ENCODE measurements at places on chromosomes 7 and 10.

- no peak for DNase-seq
These were observed 79.3 kb upstream of the ST8SIA6 start for GRCh38 chr10:17533731-17534130.

DNA sequence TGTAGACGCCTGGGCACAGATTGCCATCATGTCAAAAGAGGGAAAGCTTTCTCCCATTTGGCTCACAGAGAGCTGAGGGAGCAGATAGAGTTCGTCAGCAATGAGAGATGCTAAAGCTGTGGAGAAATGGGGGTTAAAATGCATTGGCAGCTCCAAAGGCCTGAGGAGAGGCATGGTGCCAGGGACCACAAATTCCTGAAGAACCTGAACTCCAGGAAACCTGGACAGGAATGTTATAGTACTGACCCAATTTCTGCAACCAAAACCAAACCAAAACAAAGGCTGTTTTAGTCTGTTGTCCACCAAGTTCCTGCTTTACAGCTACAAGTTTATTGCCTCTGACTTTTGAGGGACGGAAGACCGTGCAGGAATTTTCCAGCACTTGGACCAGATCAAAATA lies 575.7 kb downstream of the REEP3 start:
- DNase-seq: no peak

GRCh38 chr10:34163075-34163905 lies 651.8 kb downstream of the PARD3 start:
- DNase-seq: no peak

- no peak for DNase-seq
These were observed 47.7 kb upstream of the SFMBT2 start for GRCh38 chr10:7458556-7458955.

GRCh38 chr10:112526139-112526538 lies 79.1 kb downstream of the VTI1A start:
- no peak for DNase-seq

DNA sequence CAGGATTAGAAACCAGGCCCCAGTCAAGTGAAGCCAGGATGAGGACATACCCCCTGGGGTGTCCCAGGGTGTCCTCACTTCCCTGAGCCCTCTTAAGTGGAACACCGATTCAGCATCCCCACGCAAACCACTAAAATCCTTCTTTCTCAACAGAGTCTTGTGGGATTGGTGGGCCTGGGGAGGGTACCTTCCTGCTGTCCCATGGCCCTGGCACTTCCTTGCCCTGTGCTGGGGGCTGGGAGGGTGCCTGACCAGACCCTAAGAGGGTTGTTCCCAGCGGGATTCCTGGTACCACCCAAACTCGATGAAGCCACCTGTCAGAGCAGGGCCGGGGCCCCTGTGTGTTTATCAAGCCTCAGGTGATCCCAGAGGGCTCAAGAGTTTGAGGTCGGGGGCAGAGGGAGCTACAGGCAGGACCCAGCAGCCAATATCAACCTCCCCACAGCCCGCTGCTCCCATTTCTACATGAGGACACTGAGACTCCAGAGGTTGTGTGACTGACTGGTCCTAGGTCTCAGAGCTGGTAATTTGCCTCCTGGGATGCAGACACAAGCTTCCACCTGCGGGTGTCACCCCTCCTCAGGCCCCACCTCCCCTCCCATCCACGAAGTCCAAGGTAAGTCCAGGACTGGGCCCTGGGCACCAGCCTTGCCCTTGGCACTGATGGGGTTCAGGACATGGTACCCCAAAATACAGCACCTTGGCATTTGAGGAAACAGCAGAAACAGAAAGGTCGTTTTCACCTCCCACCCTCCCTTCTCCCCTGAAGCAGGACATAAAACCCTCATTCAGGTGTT lies 31.4 kb downstream of the OAT start:
- DNase-seq: no peak

DNA sequence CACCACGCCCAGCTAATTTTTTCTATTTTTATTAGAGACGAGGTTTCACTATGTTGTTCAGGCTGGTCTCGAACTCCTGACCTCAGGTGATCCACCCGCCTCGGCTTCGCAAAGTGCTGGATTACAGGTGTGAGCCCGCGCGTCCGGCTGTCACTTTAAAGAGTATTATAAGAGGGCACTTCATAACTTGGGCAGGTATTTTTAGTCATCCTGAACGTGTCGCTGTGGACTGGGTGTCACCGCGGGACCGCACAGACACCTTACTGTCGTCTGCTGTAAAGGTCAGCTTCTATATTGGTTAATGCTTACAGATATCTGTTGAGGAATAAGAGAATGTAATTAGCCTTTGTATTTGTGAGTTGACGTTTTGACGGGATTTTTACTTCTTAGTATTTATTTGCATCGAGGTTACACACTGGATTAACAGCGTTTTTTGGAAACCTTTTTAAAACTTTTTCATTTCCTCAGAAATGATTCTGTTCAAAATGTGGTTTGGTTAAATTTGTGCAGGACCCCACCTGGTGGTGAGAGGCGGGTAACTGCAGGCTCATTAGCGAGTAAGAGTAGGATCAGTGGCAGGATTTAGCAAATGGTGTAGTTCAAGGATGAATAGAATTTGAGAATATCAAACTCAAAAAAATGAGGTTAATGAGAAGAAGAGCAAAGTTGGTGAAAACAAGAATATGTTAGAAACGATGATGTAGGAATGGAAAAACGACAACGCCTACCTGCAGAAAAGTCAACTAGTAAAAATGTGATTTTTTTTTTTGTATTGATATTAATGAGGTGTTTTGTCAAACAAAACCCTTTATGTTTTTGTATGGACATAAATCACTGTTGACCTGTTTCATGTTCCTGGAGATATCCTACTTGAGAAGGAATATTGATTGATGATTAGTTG lies 3.2 kb downstream of the DNAJB6 start:
- peak; percentile 77 for DNase-seq

All from CD4-positive, alpha-beta T cell treated with Interleukin-21 for 1 hour (primary cell).